Stimulated activated CD8-positive, alpha-beta memory T cell treated with anti-CD3 and anti-CD28 coated beads, Interleukin-7, amount 100 ng/mL, for 48 hours (primary cell): ENCODE measurements at places on chromosomes 11 and 22.

GRCh38 chr11:127035824-127036223 lies 35.3 kb upstream of the KIRREL3 start:
- no peak for DNase-seq

- no peak for DNase-seq
Observed at GRCh38 chr11:78798663-78799062, 224.0 kb upstream of the NARS2 start.

GRCh38 chr11:121551463-121551862 lies 98.7 kb upstream of the SORL1-AS1 start:
- no peak for DNase-seq

GRCh38 chr11:16788141-16789062 lies 50.0 kb downstream of the C11orf58 start:
- peak; percentile 17 for DNase-seq
